ENCODE measurements at places on chromosomes 12 and 14.
A peak's percentile ranks its signal among the peaks of the same experiment; 100 is the strongest.

DNA sequence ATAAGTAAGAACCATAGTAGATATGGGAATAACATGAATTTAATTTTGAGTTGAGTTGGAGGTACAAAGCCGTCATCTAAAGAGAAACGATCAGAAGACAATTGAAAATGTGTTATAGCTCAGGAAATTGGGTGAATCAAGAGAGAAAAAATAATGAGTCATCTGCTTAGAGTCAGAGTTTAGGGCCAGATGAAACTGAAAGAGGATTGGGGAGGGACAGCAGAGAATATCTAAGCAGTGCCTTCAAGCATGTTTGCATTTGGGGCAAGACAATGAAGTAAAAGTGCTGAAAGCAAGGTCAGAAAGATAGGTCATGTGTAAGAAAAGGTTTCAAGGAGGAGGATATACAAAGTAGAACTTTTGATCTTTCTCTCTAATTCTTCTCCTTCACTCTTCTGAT, 49.4 kb downstream of the SLC15A5 start:
- DNase-seq, result no peak

DNA sequence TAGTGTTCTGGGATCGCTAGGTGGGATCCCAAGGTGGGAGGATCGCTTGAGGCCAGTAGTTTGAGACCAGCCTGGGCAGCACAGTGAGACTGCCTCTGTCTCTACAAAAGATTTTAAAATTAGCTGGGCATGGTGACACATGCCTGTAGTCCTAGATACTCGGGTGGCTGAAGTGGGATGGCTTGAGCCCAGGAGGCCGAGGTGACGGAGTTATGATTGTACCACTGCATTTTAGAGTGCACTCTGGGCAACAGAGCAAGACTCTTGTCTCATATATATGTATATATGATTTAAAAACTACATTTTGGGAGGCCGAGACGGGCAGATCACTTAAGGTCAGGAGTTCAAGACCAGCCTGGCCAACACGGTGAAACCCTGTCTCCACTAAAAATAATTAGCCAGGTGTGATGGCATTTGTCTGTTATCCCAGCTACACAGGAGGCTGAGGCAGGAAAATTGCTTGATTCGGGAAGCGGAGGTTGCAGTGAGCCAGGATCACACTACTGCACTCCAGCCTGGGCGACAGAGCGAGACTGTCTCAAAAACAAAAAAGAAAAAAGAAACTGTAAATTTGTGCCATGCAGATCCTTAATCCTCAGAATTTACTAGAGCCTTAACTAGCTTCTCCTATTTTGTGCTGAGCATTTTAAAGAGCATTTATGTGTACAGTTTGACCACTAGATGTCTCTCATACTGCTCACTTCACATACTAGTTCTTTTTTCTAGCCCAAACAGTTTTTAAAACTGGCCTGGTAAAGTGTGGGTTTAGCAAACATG, 114.8 kb downstream of the MON2 start:
- DNase-seq, result peak; percentile 14

DNA sequence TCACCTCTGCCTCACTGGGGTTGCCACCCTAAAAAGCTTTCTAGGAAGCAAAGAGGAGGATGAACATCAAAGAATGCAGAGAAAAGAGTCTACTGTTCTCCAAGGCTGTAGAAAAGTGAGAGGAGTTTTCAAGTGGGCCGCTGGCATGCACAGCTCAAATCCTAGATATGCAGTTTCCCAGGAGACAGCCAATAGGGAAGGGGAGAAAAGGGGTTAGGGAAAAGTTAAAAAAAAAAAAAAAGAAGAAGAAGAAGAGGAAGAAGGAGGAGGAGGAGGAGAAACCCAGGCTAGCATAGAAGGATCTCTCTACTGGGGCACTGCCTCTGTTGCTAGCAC, 682 bp downstream of the BATF start:
- no peak for DNase-seq

GRCh38 chr14:33524244-33524643, 426.6 kb downstream of the EGLN3 start:
- DNase-seq, result no peak

GRCh38 chr12:89951050-89951693, 242.5 kb upstream of the ATP2B1 start:
- no peak for DNase-seq

GRCh38 chr14:61609191-61609843, 86.0 kb upstream of the HIF1A start:
- DNase-seq, result no peak

Measured in bone marrow (tissue), 2 donors.